Urothelium cell line (cell line): ENCODE measurements at places on chromosomes 6 and 20.

DNA sequence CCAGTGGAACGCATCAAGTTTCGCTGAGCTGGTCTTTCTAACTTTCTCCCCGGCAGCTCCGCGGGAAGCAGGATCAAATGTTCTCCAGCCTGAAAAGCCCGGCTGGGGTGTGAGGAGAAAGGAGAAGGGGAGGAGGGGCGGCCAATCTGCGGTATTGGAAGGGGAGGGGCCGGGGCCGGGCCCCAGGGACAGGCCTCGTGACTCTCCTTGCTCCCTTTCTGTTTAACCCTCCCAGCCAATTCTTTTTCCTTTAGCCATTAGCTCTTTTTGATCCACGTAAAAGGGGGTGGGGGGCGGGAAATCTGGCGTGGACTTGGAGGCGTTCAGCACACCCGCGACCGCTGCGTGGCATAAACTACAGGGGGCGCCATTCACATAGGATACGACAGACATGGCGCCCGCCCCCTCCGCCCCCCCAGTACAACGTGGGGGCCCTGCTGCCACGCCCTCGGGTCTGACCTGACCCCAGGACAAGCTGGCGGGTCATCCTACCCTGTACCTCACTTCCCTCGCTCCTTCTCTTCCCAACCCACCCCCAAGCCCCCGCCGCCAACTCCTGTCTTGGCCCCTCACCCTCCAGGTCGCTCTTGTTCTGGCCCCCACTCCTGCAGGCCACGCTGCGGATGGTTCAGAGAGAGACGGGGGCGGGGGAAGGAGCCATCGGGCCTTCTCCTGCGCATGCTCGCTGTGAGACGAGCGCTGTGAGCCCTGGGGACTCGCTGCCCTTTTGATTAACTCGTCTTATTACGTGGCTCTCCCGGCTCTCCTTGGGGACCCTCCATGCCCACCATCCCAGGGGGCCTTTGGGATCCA is 7.8 kb upstream of the MDGA1 start:
- peak; percentile 62 for DNase-seq

- no peak for DNase-seq
Measured at GRCh38 chr6:15421945-15422733, 176.3 kb downstream of the JARID2 start.

DNA sequence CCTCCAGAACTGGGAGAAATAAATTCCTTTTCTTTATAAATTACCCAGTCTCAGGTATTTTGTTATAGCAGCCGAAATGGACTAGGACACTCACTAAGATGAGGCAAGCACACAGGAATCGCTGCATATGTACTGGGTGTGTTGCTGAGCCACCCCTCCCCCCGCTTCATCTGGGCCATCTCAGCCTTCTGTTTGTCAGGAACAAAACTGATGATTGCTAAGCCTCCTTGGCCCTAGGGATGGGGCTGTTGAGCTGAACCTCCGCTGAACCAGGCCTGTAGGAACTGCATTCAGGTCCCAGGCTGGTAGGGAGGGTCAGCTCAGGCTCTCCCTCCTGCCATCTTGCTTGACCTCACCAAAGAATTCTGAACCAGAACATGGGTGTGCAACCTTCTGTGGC is 108.6 kb downstream of the MAP3K7 start:
- DNase-seq = no peak

- DNase-seq = no peak
Measured at GRCh38 chr6:98797217-98797994, 37.0 kb upstream of the POU3F2 start.

- no peak for DNase-seq
Measured at GRCh38 chr20:45183084-45183483, 8.4 kb downstream of the PI3 start.
